Thoracic aorta (tissue), 2 donors: ENCODE measurements at places on chromosomes 2 and 18.
A peak's percentile ranks its signal among the peaks of the same experiment; 100 is the strongest.

GRCh38 chr18:29326214-29326613, 1149.3 kb upstream of the CDH2 start:
- DNase-seq = no peak

- no peak for DNase-seq
Observed at GRCh38 chr2:236158969-236159777, 9.0 kb downstream of the GBX2 start.

- no peak for DNase-seq
Observed at GRCh38 chr2:239225871-239226561, 174.8 kb downstream of the HDAC4 start.

- no peak for DNase-seq
Observed at GRCh38 chr2:11319939-11320338, 24.5 kb downstream of the ROCK2 start.

GRCh38 chr2:233317196-233317943, 9.8 kb downstream of the SAG start:
- DNase-seq = no peak

- no peak for DNase-seq
Observed at GRCh38 chr2:235936493-235936892, 231.7 kb downstream of the GBX2 start.

DNA sequence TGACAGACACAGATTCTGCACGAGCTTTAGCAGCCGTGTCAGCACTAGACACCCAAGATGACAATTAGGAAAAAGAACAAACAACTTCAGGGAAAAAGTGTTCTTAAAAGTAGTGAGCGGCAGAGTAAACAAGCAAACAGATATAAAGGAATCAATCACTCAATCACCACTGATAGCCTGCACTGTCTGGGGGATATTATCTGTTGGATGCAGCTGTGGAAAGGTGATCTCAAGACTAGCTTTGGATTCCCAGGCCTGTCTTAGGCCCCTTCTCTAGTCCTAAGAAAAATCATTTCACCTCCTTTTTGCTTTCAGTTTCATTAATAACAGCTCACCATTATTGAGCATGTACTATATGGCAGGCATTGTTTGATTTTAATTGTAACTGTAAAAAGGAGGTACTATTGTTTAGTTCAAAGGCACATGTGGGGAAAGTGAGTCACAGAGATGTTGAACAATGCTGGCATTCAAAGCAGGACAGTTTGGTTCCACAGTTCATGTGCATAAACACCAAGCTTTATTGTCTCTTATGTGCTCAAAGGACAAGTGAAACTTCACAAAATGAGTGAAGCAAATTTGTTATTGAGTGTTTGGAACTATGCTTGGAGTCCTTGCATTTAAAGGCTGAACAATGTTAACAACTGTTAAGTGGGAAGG, 147.3 kb upstream of the TCF4 start:
- no peak for DNase-seq

DNA sequence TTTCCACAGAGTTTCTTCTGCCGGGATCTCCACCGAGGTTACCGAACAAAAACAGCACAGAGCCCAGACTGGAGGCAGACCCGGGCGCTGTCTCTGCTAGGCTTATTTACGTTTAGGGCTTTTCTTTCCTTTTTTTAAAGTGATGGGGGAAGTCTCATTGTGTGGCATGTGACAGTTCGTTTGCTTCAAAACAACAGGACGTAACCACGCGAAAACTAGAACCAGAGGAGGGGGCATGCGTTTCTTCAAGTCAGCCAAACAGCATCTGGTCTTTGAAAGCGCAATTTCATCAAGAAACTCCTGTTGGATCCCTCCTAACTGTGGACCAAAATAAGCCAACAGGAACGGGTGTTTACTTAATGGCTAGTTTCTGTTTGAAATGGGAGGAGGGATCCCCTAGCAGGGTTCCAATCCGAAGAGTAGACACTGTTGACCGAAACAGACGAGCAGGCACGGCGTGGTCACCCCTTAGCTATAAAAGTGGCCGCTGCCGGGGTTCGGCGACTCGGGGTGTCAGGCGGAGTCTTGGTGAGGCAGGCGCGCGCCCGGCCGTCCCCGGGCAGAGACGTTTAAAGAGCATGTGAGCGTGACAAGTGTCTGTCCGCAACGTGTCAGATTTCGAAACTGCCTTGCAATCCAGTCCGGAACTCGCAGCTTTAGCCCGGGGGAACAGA, 997 bp upstream of the TGIF1 start:
- DNase-seq = peak; percentile 65

- no peak for DNase-seq
Observed at GRCh38 chr2:52668724-52669123, 1098.9 kb upstream of the CHAC2 start.

GRCh38 chr18:22977847-22978701, 44.9 kb downstream of the RBBP8 start:
- DNase-seq = no peak

GRCh38 chr2:120681696-120682288, 53.9 kb upstream of the GLI2 start:
- DNase-seq = no peak

- no peak for DNase-seq
Observed at GRCh38 chr2:223433461-223433860, 168.7 kb downstream of the SCG2 start.

- DNase-seq = no peak
Observed at GRCh38 chr2:201137505-201138400, 21.8 kb downstream of the CFLAR start.

GRCh38 chr2:239800785-239801386, 224.3 kb downstream of the NDUFA10 start:
- DNase-seq = no peak

GRCh38 chr2:8538931-8539621, 142.8 kb upstream of the ID2 start:
- no peak for DNase-seq

- DNase-seq = no peak
Observed at GRCh38 chr2:199631129-199631528, 173.4 kb upstream of the SATB2 start.

- DNase-seq = no peak
Observed at GRCh38 chr2:198968545-198968944, 489.2 kb downstream of the SATB2 start.

- DNase-seq = no peak
Observed at GRCh38 chr2:200128296-200128695, 172.9 kb downstream of the MAIP1 start.

- DNase-seq = no peak
Observed at GRCh38 chr2:20467789-20468548, 21.1 kb downstream of the RHOB start.

GRCh38 chr2:62477573-62477972, 28.4 kb downstream of the TMEM17 start:
- DNase-seq = no peak

GRCh38 chr2:203599509-203599908, 64.4 kb upstream of the RAPH1 start:
- no peak for DNase-seq

- DNase-seq = no peak
Observed at GRCh38 chr2:177784745-177785067, 287.9 kb downstream of the PDE11A start.

- no peak for DNase-seq
Observed at GRCh38 chr2:32277363-32277673, 386 bp upstream of the YIPF4 start.

DNA sequence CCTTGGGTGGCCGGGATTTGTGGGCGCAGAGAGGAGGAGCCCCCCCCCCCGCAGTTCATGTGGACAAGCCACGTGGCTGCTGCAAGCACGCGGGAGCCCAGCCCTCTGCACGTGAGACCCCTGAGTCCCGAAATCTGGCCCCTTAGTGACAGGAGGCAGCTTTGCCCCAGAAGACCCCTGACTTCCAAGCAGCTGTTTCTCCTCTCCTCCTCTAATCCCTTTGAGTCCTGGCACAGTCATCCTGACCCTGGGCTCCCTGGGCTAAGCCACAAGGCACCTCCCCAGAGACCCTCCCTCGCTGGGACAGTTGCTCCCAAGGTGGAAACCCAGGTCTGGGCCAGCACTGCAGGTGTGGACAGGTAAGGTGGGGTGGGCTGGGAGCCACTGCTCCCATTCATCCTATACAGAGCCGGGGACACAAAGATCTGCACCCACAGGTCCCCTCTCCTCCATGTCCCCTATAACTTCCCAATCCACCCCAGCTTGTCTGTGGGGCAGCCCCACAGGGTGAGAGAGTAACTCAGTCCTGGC, 923 bp downstream of the TEKT4 start:
- DNase-seq = no peak

DNA sequence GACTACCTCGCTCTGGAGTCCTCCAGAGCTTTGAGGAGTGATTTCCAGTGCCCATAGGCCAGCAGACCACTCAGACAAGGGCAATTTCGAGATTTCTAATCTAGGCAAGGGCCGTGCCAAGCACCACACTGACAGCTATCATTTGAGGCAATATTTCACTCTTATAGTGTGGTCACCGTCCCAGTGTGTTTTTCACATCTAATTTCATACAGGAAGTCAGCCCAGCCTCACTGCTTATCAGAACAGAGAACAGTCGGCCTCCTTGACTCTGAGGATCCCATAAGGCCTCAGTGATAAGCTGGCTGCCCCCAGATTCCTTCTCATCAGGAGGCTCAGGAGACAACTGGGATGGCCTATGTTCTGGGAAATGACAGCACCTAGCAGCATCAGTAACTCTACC, 581 bp downstream of the CAPN14 start:
- DNase-seq = no peak

- DNase-seq = no peak
Observed at GRCh38 chr2:151297882-151298281, 8.4 kb upstream of the NMI start.

- no peak for DNase-seq
Observed at GRCh38 chr2:86020984-86021383, 84.7 kb downstream of the POLR1A start.

DNA sequence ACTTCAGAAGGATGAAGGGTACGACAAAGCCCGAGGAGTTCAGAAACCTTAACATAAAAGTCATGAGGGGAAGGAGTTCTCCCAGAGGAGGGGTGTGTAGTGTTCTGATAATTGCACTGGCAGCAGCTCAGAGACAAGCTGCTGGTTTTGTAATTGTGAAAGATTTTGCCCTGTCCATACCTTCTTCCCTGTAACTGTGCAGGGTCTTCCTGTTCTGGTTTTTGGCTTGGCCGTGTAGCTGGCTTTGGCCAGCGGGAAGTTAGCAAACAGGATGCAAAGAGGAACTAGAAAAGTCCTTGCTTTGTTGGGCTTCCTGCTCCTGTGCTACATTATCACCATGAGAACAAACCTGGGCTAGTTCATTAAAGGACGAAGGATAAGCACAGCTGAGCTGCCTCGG, 160.8 kb downstream of the LPIN1 start:
- DNase-seq = no peak
